ENCODE measurements at places on chromosomes 4 and X. TPM values are rescaled to one million over a fixed set of nuclear protein-coding genes. Genes with fewer than 3 reads are reported as not detected.

The REELD1 gene
- not detected for total RNA-seq

The FAM9A gene
- total RNA-seq: not detected

The SYAP1 gene
- total RNA-seq: 20.9 TPM

The AR gene
- 9.1 TPM for total RNA-seq

The ADGRL3 gene
- total RNA-seq: 18.0 TPM

The FDCSP gene
- total RNA-seq: not detected

The EXOSC9 gene
- total RNA-seq: 25.9 TPM

The SHROOM2 gene
- 11.0 TPM for total RNA-seq

The BMP3 gene
- total RNA-seq: 0.70 TPM

The XAGE1B gene
- total RNA-seq: not detected

The PABPC4L gene
- 0.17 TPM for total RNA-seq

The CXorf51A gene
- total RNA-seq: not detected

The TRPC5OS gene
- not detected for total RNA-seq

The GC gene
- total RNA-seq: not detected

The HTRA3 gene
- total RNA-seq: 22.5 TPM

The CTAG2 gene
- total RNA-seq: not detected

The PPP1R2C gene
- total RNA-seq: not detected

The DMP1 gene
- not detected for total RNA-seq

The RNF128 gene
- total RNA-seq: 14.7 TPM

The PNMA6A gene
- total RNA-seq: not detected

The FAAH2 gene
- total RNA-seq: 20.9 TPM

The CT45A10 gene
- not detected for total RNA-seq

The TCEANC gene
- total RNA-seq: 3.3 TPM

The MAGEA3 gene
- not detected for total RNA-seq

The SPATA4 gene
- total RNA-seq: not detected

The GUCY2F gene
- not detected for total RNA-seq

The DCAF8L2 gene
- total RNA-seq: not detected

The NIPAL1 gene
- 55.6 TPM for total RNA-seq

The EDA gene
- total RNA-seq: 8.3 TPM

The SORBS2 gene
- 17.5 TPM for total RNA-seq

The GPM6B gene
- total RNA-seq: 6.6 TPM

The NDUFC1 gene
- total RNA-seq: 23.1 TPM

The RADX gene
- total RNA-seq: 1.6 TPM

The USP53 gene
- total RNA-seq: 57.3 TPM

The VEGFC gene
- total RNA-seq: 5.8 TPM

The VCX3A gene
- total RNA-seq: not detected

The CTPS2 gene
- 8.7 TPM for total RNA-seq

The RIPPLY1 gene
- total RNA-seq: not detected
